NCI-H2081 treated with DMSO at 0.1 percent for 48 hours (cell line): ENCODE measurements at places on chromosomes 12 and 14.

GRCh38 chr14:58072288-58073071 lies 79.5 kb downstream of the ARMH4 start:
- DNase-seq: peak; percentile 44

- peak; percentile 9 for DNase-seq
These were observed 23.0 kb downstream of the PDE6H start for GRCh38 chr12:14995583-14996425.

DNA sequence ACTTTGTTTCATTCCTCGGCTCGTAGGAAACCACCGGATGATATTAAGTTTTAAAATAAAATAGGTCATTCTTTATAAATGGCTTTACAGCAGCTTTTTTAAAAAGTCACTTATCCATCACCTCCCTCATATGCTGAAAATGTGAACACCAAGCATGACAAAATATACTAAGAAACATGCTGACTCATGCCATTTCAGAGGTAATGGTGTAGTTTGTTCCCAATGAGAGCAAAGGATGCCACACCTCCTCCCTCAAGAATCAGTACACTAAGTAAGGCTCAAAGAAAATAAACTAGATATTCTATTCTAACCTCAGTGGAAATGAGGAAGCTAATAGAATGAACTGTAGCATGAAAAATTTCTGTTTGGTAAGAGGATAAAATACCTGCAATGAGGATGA lies 5.5 kb upstream of the DIO2 start:
- DNase-seq: no peak

DNA sequence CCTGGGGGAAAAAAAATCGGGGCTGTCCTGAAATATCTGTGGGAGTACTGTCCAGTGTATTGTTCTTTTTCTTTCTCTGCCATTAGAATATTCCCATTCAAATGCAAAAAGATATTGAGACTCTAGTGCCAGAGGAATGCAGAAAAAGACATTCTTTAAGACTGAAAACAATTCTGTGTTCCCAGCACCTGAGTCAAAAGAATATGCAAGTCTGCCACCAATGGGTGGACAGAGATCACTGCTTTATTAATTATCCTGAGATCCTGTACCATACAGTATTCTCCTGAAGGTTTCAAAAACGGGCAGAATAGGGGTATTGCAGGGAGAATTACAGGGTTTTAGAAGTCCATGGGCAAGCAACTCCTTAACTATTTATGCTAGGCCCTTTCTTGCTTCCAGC lies 361.8 kb downstream of the C12orf50 start:
- DNase-seq: no peak

- DNase-seq: no peak
These were observed 205.8 kb upstream of the EEA1 start for GRCh38 chr12:93134893-93135285.
